ENCODE measurements at places on chromosomes 1 and 21. TPM values are rescaled to one million over a fixed set of nuclear protein-coding genes. Genes with fewer than 3 reads are reported as not detected.

DNA sequence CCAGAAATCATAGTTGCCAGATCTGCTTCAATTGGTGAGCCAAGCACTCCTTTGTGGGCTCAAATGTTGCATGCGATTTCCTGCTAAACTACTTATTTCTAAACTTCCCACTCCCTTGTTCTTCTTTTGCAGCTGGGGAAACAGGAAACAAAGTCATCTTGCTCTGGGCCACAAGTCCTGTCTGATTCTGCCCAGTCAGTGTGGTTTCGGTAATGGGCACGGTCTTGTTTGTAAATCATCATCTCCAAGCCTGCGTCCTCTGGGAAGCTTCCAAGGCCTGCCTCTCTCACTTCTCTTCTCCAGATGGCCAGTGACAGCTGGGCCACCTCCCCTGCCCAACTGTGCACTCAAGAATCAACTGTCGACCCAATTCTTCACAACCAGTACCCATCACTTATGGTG lies 4.4 kb downstream of the S100A8 start:
- no peak for DNase-seq

The WDR64 gene
- total RNA-seq = not detected

The THRAP3 gene
- 73.9 TPM for total RNA-seq

The OTUD3 gene
- 2.9 TPM for total RNA-seq

The TPTE gene
- total RNA-seq = not detected

GRCh38 chr1:225595974-225596551 lies 56.9 kb downstream of the ENAH start:
- peak; percentile 24 for DNase-seq

- no peak for DNase-seq
Observed at GRCh38 chr21:32392299-32392879, 423 bp downstream of the URB1 start.

The WNT9A gene
- total RNA-seq = 0.18 TPM

GRCh38 chr1:58620259-58620658 lies 43.2 kb upstream of the TACSTD2 start:
- DNase-seq = no peak

GRCh38 chr1:220918285-220918951 lies 39.2 kb downstream of the HLX start:
- DNase-seq = no peak

DNA sequence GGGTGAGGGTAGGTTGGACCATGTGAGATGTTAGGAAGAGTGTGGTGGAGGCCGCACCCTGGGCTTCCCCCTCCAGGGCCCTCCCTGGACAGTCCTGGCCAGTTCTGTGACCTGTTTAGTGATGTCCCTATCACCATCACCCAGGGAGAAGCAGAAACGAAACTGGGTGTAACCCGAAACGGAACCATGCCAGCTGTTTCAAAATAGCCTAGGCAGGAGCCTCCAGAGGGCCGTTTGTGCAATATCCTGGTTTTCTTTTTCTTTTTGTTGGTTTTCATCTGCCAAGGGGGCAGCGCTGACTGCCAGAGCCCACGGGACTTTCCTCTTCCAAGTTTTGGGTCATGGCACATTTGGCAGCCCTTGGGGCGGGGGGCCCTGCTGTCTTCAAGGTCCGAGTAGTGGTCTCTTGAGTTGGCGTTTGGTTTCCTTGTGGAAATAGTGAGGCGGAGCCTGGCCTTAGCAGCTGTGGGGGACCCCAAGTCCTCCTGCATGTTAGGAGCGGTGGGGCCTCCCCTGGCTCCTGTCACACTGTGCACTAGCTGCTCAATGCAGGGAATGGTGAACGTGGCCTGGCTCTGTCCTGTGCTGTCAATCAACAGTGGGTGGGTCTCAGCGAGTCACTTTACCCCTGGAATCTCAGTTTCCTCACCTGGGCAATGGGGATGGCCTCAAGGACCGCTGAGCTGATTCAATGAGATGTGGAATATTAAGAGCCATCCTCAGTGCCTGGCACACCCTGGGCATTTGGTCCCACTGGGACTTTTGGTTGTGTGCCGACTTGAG lies 90.7 kb downstream of the ARHGEF10L start:
- no peak for DNase-seq

GRCh38 chr1:204126956-204127355 lies 24.9 kb downstream of the ETNK2 start:
- no peak for DNase-seq

- peak; percentile 62 for DNase-seq
Observed at GRCh38 chr1:151024540-151025146, 11.7 kb upstream of the BNIPL start.

DNA sequence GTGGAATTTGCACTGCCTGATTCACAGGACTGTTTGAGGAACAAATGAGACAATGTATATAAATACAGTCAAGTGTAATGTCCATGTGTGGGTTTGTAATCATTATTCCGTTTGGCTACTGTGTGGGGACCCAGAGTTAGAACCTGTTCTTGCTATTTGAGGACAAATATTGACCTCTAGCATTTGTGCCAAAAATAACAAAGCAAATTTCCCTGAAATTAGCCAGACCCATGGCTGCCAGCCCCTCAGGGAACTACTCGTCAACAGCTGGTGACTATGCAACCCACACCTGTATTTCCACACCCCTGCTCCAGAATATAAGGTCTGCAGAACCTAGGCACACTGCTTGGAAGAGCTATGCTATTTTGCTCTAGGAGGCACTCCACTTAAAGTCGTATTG lies 70.7 kb downstream of the KCNJ6 start:
- DNase-seq = no peak

DNA sequence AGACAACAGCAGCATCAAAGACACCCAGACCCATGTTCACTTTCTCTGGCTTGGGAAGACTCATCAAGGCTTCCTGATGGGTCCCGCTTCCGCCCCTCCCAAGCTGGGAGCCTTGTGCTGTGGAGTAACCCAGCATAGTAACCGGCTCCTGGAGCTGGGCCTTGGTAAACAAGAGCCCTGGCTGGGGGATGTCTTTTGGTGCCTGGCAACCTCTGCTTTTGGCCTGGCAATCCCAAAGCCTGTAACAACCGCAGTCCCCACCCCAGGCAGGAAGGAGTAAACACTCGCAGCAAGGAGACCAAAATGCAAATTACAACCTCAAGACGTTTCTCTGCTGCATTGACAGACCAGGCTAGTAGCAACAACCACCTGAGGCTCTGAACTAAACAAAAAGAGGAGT lies 16.9 kb upstream of the THRAP3 start:
- peak; percentile 34 for DNase-seq

DNA sequence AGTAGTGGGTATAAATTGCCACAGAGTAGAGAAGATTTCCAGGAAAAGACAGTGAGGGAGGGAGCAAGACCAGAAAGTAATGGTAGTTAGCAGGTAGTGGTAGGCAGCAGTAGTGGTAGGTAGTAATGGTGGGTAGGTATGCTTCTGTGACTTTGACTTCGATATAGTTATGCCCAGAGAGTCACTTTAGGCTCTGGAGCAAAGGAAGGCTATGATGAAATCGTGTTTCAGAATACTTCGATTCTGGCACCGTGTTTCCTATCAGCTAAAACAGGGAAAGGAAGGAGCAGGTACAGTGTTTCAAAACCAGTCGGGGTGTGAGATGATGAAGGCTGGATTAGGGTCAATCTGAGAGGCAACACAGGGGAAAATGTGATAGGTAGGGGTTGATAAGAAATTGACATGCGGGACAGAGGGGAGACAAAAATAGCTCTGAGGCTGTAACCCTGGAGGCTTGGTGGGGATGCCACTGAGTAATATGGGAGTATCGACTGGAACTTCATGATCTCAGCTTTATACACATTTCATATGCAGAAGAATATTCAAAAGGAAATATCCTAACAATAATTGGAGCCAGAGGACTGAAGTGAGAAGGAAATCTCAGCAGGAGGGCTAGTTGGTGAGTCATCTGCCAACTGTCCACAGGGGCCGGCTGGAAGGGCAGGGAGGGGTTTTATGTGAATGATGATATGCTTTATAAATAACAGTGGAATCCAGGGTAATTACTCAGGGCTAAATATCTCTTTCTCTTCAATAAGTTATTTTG lies 25.2 kb upstream of the TRIM45 start:
- DNase-seq = peak; percentile 95

GRCh38 chr1:172820475-172821158 lies 161.7 kb downstream of the FASLG start:
- DNase-seq = peak; percentile 38

DNA sequence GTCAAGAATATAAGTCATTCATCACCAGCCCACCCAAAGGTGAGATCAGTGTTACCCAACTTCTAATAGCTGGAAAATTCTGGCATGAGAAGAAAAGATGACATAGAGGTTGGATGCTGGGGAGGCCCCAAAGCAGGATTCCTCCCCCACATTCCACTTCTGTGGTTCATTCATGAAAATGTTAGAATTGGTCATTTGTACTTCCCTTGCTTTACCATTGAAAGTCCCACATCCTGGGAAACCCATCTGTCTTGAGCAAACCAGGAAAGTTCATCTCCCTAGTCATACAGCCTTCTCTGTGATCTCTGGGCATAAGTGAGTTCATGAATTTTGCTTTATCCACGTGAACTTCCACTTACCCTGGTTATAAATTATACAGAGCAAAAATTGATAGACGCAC lies 66.8 kb downstream of the SERINC2 start:
- DNase-seq = peak; percentile 34

The PCP4 gene
- not detected for total RNA-seq

- DNase-seq = no peak
Observed at GRCh38 chr21:22374218-22374969, 1376.2 kb downstream of the NCAM2 start.

DNA sequence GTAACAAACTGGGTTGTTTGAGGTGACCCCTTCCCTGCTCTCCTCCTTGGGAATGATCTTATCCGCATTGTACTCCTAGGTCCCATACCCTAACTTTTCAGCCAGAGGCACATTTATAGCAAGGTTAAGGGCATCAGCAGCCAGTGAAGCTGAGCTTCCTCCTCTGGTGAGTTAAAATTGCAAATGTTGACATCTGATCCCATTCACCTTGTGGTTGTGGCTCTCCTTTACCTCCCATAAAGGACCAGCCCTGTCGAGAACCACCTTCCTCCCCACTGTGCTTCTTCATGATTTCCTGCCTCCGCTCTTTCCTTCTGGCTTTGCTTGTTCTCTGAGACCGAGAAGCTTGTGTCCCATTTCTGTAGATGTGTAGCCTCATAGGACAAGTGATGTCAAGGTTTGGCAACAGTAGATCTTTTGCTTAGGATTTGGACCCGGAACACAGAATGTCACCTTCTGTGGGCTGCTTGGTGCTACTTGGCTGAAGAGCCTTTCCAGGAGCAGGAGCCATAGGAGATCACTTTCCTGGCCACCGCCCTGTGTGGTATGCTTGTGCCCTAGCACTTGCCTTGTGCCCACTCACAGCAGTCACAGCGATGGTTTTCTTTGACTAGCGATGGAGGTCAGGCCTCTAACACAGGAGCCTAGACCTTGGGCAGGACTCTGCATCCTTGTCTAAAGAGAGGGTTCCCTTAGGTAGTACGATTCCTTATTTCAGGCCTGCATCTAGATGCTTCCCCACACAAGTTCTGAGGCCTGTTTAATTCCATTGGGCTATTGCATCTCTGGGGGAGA lies 18.8 kb downstream of the SZRD1 start:
- DNase-seq = no peak

DNA sequence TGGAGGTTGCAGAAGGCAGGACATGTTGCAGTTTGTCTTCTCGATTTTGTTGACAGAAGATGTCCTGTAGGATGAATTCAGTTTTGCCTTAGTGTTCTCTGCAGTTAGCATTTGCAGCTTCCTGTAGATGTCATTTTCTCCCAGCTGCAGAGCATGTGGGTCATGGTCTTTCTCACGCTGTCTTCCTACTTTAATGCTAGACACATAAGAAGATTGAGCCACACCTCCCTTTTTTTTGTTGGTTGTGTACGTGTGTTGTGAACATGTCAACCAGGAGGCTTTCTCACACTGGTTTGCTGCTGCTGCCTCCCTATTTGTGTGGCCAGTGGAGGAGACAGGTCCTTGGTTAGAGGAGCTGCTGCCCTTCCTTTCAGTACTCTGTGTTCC lies 110.7 kb downstream of the VPS13D start:
- no peak for DNase-seq

- DNase-seq = no peak
Observed at GRCh38 chr1:203373991-203374390, 23.1 kb upstream of the FMOD start.

DNA sequence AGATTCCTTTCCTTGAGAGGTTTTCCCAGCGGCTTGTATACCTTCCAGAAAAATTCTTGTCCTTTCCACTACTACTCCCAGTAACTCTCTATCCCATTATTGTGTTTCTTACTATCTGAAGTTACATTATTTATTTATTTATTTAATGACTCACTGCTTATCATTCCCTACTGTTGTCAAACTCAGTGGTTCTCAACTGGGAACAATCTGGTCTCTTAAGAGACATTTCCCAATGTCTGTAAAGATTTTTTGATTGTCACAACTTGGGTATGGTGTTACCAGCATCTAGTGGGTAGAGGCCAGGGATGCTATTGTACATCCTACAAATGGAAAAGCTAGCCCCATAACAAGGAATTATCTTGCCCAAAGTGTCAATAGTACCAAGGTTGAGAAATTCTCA lies 771.5 kb upstream of the ADGRL2 start:
- peak; percentile 33 for DNase-seq

The AADACL3 gene
- not detected for total RNA-seq

GRCh38 chr1:244339073-244339692 lies 112.5 kb downstream of the ADSS2 start:
- no peak for DNase-seq

DNA sequence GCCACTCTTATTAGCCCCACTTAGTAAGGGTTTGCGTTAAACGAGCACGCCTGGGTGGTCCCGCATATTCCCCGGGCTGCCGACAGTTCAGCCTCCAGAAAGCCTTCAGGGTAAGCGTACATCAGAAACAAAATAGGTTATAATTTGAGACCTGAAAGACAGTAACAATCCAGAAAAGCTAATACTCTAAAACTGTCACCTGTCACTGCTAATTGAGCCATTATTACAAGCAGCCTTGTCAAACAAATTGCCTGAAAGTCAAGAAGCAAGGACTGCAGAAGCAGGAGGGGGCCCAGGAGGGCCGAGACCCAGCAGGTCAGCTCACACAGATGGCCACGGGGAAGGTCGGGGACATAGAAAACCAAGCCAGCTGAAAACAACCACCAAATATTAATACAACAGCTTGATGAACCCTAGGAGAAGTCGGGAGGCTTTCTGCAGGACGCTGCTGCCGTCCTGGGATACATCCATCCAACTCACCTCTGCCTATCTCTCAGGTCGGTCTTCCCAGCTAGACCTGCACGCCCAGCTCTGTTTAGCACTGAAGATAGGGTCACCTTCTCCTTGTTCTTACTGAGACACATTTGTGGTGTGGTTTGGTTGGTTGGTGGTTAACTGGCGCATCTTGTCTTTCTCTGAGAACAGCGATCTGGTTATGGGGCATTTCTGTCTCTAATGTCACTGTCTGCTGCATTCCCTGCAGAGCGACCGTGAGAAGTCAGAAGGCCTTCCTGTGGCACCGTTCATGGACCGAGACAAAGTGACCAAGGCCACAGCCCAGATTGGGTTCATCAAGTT lies 110.8 kb downstream of the WDR4 start:
- DNase-seq = no peak

- DNase-seq = no peak
Observed at GRCh38 chr1:172875892-172876291, 174.8 kb downstream of the TNFSF18 start.

The FCRL5 gene
- total RNA-seq = not detected
